ENCODE measurements at places on chromosomes 11 and 22.

DNA sequence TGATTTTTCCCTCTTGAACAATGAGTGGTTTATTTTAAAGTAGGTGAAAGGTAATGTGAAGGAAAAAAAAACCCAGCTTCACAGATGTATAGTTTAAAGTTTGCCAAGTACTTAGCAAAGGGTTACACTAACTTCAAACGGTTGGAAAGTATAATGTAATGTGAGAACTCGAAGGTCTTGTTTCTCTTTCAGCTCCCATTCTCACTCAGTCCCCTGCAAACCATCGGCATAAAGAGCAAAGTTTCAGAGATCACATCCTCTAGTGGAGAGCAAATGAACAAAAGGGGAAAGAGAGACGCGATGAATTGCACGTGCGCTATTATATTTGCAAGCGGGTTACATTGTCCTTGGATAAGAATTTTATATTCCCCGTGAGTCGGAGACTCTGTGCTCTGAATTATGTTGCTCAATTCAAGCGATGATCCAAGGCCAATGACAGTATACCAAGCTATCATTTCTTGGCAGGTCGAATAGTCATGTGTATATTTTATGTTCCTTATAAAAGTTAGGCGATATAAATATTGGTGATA lies 37.6 kb upstream of the BIRC3 start:
- no peak for DNase-seq

- DNase-seq, result peak; percentile 85
Observed at GRCh38 chr11:114168691-114169090, 109.2 kb downstream of the ZBTB16 start.

GRCh38 chr11:64969209-64969608 lies 2.7 kb downstream of the MAJIN start:
- no peak for DNase-seq

DNA sequence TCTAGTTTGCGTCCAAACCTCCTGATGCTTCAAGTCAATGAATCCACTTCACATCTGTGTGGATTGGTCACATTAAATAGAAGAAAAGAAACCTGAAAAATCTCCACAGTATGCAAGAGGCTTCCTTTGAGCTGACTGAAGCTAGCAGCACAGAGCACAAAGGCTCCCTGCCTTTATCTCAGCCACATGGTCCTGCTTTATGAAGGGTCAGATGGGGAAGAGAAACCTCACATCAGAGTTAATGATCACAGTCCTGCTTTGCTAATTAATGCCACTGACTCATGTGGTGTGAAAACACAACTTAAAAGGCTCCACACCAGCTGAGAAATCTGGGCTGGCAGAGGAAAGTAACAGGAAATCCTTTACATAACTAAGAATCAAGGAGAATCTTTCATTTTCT lies 1291.0 kb downstream of the LRRC4C start:
- no peak for DNase-seq
